ENCODE measurements at places on chromosomes 3 and 15. TPM values are rescaled to one million over a fixed set of nuclear protein-coding genes. Genes with fewer than 3 reads are reported as not detected.

CEMIP gene
- 0.06 TPM for total RNA-seq

MYZAP gene
- 1.5 TPM for total RNA-seq

PLAAT1 gene
- total RNA-seq = 11.6 TPM

GRCh38 chr3:71056327-71056726 is 527.2 kb downstream of the FOXP1 start:
- no peak for DNase-seq

DNA sequence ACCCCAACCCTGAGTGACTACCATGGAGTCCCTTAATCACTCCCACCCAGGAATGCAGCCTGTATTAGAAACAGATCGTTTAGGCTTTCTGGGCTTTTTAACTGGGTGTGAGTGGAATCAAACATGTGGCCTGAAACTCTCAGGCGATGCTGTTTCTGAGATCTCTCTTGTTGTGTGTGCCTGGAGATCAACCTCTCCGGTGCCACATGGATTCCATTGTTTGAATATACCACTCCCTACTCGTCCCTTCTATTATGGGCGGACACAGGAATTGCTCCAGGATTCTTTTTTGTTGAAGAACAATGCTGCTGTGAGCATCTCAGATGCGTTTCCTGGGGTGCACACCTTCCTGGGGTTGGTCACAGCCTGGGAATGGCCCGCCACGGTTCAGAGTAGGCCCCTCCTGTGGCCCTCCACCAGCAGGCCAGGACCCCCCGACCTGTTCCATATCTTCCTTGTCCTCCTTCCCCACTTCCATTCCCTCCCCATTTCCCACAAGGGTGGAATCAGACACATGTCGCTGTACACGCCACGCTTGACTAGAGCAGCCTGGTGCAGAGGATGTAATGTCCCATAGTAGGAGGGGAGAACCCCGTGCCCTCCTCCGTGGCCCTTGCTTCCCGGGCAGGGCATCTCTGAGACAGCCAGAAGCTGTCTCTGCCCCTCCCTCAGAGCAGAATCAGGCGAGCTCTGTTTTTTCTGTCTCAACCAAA is 36.4 kb upstream of the PRR23E start:
- DNase-seq = no peak

DNA sequence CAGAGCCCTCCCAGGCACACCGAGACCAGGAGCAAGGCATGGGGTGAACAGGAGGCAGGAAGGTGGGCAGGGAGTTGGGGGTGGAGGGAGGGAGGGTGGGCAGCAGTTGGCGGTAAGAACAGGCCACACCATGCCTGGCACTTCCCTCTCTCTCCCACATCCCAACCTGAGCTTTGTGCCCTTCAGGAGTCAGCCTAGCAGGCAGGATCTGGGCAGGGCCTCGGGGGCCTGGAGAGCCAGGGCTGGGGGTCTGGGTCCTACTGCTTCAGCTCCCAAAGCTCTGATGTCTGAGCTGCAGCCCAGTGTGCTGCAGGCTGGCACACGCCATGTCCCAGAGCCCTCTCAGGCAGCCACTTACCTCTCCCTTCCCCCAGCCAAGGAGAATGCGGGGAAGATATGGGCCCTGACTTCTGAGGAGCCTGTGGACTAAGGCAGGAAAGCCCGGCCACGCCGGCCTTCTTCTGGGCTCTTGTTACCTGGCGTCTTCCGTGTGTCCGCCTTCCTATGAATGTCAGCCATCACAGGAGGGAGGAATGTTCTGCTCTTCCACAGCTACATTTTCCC is 2.9 kb upstream of the MYL3 start:
- DNase-seq = no peak

DNA sequence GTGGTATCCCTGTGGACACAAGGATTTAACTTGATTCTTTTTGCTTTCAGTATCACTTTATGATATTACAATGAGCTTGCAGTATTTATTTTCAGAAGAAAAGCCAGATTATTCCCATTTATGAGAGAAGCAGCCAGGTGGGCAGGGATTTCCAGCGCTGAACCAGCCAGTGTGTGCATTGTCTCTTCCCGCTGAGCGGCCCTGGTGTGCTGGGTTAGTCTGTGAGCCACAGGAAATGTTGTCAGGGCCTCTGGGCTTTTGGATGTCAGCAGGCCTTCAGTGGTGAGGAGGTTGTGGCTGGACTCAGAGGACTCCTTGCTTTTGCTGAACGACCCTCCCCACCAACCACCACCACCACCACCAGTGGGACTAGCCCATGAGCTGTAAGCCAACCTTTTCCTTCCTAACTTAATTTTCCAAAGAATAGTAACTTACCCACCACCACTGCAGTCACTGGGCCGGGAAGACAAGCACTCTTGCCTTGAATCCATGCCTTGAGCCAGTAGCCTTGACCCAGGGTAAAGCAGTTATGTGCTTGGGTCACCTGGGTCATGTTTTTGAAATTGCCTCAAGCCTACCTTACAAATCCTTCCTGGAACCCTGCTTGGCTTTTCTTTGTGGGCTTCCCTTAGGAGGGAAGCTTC is 33.1 kb downstream of the FLNB start:
- DNase-seq = no peak

DNA sequence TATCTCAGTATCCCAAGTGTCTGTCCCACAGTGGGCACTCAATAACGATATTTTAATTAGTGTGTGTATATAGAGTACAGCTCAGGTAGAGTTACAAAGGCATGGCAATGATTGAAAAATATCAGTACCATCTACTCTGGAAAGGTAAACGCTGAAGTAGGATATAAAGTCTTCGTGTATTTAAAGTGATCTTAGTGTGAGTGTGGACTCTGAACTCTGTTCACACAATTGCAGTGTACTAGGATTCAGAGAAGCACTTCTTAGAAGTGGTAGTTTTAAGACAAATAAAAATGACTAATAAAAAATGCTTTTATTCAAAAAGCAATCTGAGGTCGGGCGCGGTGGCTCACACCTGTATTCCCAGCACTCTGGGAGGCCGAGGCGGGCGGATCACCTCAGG is 62.9 kb upstream of the RAP2B start:
- no peak for DNase-seq

GRCh38 chr3:189171707-189172106 is at the start of gene TPRG1:
TPRG1 (plus strand) TSS chr3:189171971; CDS start chr3:189207385, 35,414 bp downstream.
- DNase-seq = no peak

GRCh38 chr3:194876403-194877095 is 190.9 kb downstream of the FAM43A start:
- DNase-seq = no peak

- no peak for DNase-seq
These were observed 747.5 kb downstream of the NR2F2 start for GRCh38 chr15:97077975-97078374.

DNA sequence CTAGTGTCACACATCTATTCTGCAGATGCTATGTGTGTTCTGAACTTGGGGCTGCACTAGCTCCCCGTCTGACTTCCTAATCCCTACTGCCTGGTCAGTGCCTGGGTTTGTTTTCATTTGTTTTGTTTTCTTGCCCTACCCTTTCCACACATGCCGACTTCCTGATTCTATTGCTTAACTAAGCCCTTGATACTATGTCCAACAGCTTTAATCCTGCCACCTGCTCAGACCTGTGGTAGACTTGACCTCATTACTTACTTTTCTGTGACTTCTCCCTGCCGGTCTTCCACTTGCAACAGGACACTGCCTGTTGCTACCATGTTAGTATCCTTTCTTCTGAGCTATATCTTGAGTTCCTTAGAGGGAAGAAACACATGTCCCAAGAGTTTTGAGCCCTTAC is 39.3 kb upstream of the CEMIP start:
- DNase-seq = no peak

DNA sequence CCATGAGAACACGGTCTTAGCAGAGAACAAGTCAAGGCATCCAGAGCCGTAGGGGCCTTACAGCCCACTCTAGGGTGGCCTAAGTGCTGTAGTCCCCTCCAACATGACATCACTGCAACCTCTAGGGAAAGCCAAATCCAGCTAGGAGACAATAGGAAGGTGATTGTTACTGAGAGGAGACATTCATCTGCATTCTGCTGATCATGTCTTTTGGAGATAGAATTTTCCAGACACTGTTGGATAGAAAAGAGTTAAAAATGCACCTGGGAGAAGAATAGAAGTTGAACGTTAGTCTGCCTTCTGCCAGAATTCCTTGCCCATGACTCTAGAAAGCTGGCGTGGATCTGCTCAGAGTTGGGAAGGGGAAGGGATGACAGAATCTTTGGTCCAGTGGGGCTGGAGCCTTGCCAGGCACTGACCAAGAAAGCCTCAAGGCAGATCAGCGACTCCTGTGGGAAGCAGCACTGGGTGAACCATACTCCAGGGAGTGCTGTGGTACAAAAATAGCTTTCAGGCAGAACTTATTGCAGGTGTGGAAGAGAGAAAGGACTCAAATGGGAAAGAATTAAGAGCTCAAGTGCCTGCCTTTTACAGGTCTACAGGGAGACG is 44.8 kb upstream of the RAF1 start:
- peak; percentile 41 for DNase-seq

- DNase-seq = no peak
These were observed 86.6 kb upstream of the PPIB start for GRCh38 chr15:64249406-64249805.

- no peak for DNase-seq
These were observed 161.6 kb upstream of the GBE1 start for GRCh38 chr3:81923038-81923437.

Data from H4 (cell line).